ENCODE measurements at places on chromosomes 4 and X. TPM values are rescaled to one million over a fixed set of nuclear protein-coding genes. Genes with fewer than 3 reads are reported as not detected.

GRCh38 chrX:117543885-117544284 lies 572.7 kb downstream of the KLHL13 start:
- DNase-seq, result no peak

DNA sequence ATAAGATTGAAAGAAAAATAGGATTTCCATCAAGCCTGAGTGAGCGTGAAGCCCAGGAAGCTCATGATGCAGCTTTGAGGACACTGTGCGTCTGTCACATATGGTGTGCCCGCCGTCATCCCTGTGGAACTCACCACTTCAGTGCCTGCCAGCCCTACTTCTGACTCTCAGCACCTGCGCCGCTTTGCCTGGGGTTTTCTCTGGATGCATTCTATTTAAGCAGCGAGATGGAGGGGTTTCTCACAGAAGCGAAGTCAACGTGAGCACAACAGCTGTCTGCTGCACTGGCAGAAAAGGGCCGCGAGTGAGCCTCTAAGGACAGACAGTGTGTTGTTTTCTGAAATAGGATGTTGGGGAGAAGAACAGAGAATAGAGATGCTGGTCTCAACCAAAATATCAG lies 6.2 kb upstream of the TMEM128 start:
- no peak for DNase-seq

DNA sequence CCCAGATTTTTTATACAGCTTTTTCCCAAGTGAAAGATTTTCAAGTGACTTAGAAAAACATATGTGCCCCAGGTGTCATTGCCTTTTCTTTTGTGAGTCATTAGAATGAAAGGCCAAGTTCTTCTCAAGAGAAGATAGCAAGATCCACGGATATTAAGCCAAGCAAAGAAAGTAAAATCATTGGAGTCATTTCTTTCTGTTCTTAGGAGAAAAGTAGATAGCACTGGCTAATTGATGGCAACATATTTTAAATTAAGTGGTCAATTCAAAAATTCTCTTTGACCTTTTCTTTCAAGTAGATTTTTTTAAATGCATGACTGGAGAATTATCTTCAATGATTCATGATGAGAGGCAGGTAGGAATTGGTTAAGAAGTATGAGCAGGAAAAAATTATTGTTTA lies 94.4 kb downstream of the HHIP start:
- peak; percentile 9 for DNase-seq

GRCh38 chr4:55409468-55410171 lies 13.9 kb downstream of the TMEM165 start:
- DNase-seq, result no peak

The PABPC1L2A gene
- not detected for total RNA-seq

All from renal cortical epithelial cell (primary cell).